ENCODE measurements at places on chromosomes 1 and 21.

- no peak for DNase-seq
Observed at GRCh38 chr1:22491995-22492715, 40.5 kb downstream of the ZBTB40 start.

GRCh38 chr1:236429715-236430274, 35.7 kb downstream of the EDARADD start:
- no peak for DNase-seq

GRCh38 chr1:204469304-204469703, 25.3 kb downstream of the PIK3C2B start:
- DNase-seq: no peak

DNA sequence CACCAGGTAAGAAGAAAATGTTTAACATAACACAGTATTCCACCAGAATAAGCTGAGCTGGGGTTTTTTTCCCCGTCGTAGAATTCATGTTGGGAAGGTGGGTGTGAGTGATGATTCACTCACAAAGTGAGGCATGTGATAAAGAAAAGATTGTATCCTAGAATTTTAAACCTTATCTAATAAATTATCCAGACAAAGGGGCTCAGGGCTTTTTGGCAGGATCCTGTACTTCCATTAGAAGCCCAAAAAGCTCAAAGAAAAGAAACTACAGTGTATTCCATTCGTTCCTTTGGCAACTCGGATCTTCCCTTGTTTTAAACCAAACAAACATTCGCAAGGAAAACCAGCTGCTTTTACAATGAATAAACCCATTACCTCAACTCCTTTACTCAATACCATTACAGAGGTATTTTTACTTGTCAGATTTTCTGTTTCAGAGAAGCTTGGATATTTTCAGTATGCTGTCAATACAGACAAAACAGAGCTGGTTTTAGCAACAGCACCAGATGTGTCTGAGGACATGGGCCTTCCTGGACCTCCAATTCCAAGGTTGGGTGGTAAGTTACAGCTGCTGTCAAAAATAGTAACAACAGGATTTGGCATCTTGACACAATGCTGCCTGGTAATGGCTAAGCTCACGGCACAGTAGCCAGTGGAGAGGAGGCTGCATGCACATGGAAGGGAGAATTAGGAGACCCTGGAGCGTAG, 159.9 kb upstream of the RUNX1 start:
- DNase-seq: no peak

GRCh38 chr21:34510148-34511142, 1.6 kb downstream of the KCNE1 start:
- peak; percentile 21 for DNase-seq

DNA sequence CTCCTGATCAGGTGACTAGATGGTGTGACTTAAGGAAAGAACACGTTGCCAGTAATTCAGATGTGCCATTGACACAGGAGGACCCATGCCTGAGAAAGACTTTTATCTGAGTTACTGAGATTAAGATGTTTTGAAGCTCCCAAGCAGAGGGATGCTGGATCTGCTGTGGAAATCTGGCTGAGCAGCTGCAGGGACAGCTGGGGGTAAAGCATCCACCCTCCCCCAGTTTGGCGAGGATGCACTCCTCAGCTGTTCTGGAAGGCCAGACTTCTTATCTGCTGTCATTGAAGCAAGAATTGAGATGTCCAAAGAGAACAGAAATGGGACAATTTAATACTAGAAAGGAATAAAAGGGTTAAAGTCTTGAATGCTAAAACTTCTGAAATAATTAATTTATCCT, 25.7 kb downstream of the TTC3 start:
- DNase-seq: no peak

DNA sequence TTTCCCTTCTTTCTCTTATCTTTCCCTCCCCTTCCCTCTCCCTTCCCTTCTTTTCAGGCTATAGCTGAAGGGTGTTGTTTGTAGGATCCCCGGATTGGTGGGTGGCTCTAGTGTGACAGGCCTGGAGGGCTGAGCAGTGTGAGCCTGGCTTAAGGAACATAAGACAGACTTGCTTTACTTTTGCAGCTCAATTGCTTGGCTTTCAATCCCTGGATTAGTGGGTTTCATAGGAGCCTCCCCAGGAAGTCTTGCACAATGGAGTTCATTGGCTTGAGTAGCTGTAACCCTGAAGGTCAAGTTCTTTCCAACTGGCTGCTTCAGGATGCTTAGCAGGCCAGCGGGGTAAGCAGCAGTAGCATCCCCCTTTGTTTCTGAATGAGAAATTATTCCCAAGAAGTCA, 126.7 kb downstream of the CAMTA1 start:
- DNase-seq: no peak

GRCh38 chr1:44962729-44963128, 23.7 kb downstream of the EIF2B3 start:
- no peak for DNase-seq

- DNase-seq: no peak
Observed at GRCh38 chr1:53697721-53698383, 41.1 kb downstream of the GLIS1 start.

- no peak for DNase-seq
Observed at GRCh38 chr1:46458846-46459245, 30.8 kb upstream of the DMBX1 start.

GRCh38 chr1:207822124-207822601, 70.3 kb downstream of the CD46 start:
- no peak for DNase-seq

DNA sequence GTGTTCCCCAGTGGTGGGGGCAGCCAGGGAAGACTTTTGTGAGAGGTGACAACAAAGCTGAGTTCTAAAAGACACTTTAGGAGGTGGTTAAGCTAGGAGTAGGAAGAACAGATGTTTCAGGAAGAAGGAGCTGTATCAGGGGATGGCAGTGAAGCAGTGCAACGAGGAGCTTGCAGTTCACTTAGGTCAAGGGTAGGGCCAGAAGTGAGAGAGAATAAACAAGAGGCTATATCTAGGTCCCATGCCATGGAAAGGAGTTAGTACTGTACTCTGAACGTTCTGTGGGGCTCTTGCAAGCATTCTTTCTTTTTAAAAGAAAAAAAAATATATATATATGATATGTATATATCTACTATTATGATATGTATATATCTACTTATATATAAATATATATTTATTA, 244.4 kb downstream of the NFIA start:
- no peak for DNase-seq

- no peak for DNase-seq
Observed at GRCh38 chr1:41315871-41316270, 45.4 kb upstream of the FOXO6 start.
